ENCODE measurements at places on chromosomes 6 and 20.
A peak's percentile ranks its signal among the peaks of the same experiment; 100 is the strongest.

DNA sequence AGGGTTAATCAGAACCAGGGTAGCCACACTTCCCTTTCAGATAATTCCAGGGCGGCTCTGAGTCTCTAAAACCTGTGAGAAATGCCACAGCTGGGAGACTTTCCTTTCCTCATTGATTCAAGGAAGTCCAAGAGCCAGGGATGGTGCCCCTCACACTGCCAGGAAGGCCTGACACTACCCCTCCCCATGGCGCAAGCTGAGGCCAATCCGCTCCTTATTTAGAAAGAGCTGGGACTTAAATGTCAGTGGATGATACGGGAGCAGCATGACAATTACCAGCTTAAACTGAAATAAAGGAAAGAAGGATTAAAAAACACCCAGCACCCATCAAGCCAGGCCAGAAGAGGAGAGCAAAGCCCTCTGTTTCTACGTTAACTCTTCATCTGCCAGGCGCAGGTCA, 244.4 kb downstream of the LRFN2 start:
- no peak for DNase-seq

DNA sequence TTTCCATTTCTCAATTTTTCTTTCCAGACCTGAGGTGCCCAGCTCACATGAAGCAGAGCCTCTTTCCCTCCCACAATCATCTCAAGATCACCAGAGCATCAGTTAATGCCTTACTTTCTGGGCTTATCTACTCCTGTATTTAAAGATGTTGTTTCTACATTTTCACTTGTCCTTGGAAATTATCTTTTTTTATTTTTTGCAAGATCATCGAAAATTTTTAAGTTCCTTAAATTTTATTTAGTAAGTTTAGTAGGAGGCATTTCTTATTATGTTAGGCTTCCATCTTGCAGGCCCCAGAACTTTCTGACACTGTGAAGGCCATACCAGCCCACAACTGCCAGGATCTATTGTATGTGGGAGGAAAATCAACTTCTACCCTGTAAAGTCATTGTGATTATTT, 466.0 kb downstream of the PRKN start:
- no peak for DNase-seq

DNA sequence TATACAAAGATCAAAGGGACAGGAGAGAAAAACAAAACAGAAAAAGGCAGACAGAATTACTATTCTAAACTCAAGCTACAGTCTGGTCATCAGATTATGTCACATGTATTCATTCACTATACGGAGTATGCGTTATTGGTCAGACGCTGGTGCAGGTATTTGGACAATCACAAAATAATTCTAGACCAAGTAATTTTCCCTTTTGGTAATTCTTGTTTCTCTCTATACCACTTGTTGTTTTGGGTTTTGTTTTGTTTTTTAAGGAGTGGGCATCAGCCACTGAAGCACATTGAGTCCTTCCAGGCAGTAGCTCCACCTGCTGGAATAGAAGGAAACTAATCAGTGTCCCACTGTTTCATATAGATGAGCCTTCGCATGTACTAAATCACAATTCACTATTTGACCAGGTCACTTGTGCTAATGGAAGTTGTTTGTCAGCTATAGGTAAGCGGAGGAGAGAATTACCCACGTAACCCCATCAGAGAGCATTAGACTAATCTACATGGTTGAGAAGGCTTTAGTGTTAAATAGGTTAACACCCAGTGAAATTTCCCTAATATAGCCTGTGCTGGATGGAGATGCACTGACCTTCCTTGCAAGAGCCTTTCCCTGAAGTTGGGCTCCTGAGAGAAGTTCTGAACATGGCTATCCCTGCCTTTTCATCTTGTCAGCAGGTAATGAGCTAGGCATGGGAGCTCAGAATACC, 77.9 kb downstream of the TNFAIP3 start:
- peak; percentile 17 for DNase-seq

DNA sequence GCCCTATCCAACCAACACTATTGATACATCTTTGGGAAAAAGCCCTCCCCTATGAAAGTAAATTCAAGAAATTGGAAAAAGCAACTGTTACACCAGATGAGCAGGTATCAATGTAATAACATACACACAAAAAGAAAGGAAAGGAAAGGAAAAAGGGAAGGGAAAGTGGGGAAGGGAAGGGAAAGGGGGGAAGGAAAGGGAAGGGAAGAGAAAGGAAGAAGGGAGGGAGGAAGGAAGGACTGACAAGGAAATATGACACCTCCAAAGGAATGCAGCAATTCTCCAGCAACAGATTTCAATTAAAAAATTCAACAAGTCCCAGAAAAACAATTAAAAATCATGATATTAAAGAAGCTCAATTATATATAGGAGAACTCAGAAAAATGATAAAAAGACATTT, 176.9 kb upstream of the OPRM1 start:
- DNase-seq = no peak

DNA sequence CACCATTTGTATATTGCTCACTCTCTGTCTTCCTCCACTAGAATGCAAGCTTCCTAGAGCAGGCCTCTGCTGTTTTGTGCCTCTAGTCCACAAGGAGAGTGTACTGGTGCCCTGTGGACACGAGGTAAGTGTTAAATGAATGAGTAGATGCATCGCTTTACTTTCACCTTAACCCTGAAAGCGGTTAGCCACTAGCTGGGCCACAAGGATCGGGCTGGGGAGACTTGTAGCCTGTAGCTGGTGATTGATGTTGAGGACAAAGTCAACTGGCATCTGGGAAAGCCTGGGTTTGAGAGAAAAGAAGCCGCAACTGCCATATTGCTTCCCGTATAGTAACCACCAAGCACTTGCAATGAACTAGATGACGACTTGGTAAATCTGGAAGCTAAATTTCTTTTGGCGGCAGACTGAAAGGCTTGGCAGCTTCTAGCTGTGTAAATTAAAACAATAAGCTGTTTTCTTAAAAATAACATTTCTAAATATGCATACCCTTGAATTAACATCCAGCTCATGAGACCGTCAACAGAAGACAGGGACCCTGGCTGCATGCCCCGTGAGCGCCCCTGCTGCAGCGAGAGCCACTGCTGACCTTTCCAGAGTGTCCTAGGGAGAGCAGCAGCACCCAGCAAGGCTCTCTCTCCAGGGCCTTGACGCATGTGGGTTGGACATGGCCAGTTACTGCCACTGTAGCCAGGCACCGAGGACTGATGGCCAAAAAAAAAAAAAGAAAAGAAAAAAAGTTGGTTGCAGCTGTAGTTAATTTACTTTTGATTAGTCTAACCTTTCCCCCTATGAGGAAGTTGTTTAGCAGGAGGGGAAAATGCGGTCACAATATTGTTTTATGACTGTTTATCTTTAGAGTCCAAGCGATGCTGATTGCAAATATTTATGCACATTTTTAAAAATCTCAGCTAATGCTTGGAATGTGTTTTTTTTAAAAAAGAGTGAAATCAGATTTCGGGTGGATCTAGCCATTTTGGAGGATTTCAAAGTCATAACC, 315.1 kb downstream of the TFAP2C start:
- DNase-seq = no peak

DNA sequence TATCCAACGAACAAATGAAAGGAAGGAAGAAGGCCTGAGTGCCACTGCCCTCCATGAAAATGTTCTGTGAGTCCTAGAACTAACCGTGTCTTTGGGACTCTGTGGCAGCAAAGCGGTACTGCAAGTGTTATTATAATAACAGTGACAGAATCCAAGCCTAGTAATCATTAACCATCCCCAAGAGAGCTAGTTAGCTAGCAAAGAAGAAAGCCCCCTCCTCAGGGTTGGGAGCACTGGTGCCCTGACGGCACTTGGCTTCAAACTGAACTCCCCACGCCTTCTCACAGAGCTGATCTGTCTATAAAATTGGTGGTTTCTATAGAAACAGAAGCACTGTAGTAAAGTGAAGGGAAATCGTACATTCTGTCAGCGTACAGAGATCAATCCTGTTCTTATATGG, 239.8 kb downstream of the PTPRT start:
- DNase-seq = no peak

DNA sequence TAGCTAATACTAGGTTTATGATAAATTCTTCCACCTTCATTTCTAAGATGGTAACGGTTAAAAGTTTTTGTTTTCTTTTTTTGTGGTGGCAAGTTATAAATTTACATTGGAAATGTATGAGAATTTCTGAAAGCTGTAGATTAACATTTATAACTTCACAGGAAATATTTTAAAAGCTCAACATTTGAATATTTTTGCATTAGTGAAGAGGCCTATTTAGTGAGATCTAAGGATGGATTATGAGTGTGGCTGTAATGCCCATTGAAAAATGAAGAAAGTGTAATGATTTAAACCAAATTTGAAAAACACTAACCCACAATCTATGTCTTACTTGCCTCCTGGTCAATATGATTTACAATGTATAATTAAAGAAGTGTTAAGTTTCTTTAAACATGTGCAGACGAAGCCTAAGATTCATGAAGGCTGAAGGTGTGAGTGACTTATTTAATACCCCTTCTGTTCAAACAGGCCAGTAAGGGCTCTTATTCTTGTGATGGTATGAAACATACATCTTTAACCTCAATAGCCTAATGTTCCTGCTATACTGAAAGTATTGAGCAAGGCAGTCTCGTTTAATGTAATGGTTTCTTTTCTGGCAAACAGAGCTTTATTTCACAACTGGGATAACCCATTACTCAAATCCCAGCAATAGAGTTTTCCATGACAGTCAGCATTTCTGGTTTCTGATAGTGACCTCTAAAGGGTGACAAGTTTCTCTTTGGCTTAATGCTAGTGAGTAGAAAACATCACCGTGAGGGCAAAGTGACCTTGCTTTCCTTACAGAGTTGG, 13.2 kb downstream of the HDGFL1 start:
- DNase-seq = no peak

DNA sequence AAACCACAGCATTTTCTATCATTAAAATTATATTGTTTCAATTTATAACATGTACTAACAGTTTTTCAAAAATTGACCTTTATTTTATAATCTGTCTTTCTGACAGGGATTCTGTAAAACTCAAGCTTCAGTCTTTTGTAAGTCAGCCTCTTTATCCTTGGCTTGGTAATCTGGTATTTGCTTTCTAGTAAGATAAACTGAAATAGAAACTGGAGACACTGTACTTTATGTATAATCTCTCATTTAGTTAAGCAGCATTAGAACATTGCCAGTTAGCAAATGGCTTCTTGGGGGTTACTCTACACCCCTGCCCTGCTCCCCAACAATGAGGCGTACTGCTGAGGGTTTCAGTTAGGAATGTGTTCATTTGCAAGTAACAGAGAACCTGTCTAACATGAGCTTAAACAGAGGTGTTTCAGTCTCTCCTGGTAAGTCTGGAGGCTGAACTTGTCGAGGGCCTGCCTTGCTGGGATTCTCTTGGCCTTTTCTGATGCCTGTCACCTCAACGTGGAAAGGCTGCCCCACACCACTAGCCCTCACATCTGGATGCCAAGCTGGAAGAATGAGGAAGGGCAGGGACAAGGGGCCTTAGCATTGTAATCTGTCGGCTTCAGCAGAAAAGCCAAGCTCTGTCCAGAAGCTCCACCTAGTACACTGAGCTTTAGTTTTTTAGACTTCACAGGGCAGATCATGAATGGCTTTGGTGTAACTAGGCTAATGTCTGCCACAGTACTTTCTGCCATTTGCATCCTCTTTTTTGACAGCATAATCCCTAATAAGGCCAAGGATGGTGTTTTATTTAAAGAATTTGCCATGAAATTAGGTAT, 34.8 kb downstream of the SH3BGRL2 start:
- DNase-seq = no peak

GRCh38 chr20:58543274-58543673, 28.1 kb upstream of the APCDD1L start:
- DNase-seq = no peak

GRCh38 chr6:56958481-56958880, 3.6 kb downstream of the BEND6 start:
- DNase-seq = no peak

GRCh38 chr20:1997483-1998192, 3.8 kb upstream of the PDYN start:
- no peak for DNase-seq

DNA sequence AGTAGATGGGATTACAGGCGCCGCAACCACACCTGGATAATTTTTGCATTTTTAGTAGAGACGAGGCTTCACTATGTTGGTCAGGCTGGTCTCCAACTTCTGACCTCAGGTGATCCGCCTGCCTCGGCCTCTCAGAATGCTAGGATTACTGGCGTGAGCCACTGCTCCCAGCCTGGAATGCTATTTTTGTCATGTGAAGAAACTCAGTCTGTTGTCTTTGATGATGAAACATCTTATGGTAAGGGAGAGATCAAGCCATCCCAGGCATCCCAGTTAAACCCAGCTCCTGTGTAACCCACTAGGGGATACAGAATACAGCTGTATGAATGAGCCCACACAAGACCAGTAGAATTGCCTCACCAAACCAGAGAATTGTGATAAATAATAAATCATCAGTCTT, 83.6 kb upstream of the RBM24 start:
- DNase-seq = no peak

- no peak for DNase-seq
These were observed 79.0 kb upstream of the LAMA2 start for GRCh38 chr6:128803911-128804310.

GRCh38 chr6:16060039-16060438, 68.8 kb upstream of the MYLIP start:
- no peak for DNase-seq

DNA sequence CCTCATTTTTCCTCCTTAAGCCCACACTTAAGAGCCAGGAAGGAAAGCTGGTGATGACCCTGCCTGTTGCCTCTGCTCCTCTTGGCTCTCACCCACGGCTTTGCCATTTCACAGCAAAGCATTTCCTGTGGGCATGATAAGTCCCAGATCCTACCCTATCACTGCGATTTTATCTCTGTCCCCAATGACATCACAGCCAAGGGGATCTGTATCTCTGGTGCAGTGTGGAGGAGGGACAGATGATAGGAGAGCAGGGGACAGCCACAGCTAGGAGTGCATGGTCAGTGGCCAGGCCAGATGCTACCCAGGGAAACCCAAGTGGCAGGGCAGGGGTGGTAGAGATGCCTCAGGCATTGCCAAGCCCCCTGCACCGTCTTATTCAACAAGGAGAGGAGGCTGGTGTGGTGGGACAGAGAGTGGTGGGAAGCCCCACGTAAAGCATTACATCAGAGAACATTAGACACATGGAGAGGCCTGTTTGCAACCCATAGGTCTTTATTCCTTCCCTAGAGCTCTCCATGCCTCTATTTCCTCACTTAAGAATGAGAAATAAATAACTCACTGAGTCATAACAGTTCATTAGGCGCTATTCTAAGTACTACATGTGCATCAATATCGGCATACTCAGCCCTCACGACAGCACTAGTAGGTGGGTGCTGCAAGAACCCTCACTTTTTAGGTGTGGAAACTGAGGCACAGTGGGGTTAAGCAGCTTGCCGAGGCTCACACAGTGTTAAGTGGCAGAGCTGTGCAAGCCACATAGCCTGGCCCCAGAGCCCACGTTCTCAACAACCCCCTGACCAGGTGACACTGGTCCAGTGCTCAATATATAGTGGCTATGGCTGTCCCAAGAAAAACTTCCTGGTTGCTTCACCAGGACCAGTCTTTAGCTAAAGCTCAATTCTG, 4.6 kb downstream of the TFEB start:
- DNase-seq = no peak
